ENCODE measurements at places on chromosomes 13 and 19.

- DNase-seq = no peak
These were observed 1703.6 kb downstream of the EFNB2 start for GRCh38 chr13:104831831-104832230.

DNA sequence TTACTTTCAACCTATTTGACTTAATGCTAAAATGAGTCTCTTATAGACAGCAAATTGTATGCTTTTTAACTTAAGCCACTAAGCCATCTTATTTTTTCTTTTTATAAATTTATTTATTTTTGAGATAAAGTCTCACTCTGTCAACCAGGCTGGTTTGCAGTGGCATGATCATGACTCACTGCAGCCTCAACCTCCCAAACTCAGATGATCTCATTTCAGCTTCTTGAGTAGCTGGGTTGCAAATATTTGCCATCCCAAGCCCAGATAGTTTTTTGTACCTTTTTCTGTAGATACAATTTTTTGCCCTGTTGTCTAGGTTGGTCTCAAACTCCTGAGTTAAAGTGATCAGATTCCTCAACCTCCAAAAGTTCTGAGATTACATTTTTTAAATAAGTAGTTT, 27.1 kb downstream of the ZNF714 start:
- no peak for DNase-seq

DNA sequence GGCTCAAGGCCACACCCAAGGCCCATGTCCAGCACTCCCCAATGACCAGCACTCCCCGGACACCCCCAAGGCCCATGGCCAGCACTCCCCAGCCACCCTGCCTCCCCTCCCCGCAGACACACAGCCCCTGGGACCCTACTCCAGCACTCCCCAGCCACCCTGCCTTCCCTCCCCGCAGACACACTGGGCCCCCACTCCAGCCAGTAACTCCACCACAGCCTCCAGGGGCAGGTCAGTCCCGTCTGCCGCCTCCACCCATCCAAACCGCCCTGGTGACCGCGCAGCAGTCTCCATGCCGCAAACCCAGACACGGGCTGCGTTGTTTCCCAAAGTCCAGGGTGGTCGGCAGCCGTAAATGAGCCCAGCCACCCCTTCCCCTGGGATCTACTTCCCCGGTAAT, 70.7 kb downstream of the SPACA7 start:
- no peak for DNase-seq

GRCh38 chr13:48210178-48210577, 22.8 kb upstream of the ITM2B start:
- no peak for DNase-seq

- DNase-seq = no peak
These were observed 16.3 kb downstream of the ONECUT3 start for GRCh38 chr19:1769645-1769985.

GRCh38 chr13:18936104-18936503, 245.5 kb downstream of the TUBA3C start:
- DNase-seq = no peak

DNA sequence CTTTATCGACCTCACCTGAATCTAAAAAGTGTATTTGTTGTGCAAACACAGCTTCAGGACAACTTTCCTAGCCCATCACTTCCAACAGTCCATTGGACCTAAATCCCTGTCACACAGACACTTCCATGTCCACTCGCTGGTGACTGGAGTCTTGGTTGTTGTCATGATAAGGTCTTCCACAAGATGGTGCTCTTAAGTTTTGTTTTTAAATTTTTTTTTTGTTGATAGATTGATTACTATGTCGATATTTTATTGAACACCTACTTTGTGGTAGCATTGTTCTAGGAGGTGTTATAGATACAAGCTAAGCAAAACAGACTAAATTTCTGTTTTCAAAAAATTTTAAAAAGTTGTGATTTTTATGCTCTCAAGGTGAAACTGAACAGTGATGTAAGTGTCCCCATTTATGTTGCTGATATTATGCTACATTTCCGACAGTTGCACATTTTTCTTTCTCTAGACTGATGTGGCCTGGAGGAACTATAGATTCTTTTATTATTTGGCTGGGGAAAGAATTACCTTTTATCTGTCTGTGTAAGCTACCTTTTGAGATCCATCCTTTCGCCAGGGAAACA, 8.1 kb upstream of the ERICH6B start:
- DNase-seq = peak; percentile 37

DNA sequence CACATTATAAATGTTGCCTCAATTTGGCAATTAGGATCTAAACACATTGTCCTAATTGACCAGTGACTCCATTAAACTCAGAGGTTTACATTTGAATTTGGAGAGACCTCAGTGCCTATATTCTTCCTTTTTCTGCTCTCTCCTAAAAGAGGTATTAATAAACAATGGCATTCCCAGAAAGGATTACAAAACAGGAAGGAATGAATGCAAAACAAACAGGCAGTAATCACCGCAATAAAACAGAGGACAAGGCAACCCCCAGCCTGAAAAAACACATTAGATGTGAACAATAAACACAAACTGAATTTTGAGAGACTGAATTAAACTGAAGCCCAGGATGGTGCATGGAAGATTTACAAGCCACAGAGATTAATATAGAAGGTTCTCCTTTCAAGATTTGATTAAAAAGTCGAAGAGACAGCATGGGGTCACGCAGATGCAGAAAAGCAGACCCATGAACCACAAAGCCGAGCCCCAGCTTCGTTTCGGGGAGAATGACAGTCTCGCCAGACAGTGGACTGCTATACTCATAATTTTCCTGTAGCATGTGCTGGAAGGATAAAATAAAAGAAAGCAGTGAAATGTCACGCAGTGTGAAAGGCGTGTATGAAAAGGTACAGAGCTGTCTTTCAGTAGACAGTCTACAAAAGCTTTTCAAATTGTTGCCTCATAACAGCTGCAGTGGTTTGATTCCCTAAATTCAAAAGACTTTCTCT, 503.0 kb downstream of the LIG4 start:
- no peak for DNase-seq

- peak; percentile 92 for DNase-seq
These were observed 1.0 kb downstream of the HIF3A start for GRCh38 chr19:46297700-46298478.

DNA sequence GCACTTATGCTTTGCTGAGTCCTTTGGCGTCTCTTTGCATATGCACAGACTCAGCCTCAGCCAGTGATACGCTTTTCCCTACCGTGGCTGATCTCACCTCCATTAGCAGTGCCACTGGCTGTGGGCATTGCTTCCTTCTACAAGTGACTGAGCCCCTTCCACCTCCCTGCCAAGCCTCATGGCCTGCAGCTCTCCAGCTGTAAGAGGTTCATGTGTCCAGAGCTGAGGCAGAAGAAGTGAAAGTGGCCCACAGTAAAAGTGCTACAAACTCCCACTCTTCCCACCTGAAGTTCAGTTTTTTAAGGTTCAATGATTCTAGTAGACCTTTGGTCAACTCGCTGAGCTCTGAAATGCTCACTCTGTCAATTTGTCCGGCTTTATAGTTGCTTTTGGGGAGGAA, 44.7 kb downstream of the SMARCA4 start:
- DNase-seq = no peak

DNA sequence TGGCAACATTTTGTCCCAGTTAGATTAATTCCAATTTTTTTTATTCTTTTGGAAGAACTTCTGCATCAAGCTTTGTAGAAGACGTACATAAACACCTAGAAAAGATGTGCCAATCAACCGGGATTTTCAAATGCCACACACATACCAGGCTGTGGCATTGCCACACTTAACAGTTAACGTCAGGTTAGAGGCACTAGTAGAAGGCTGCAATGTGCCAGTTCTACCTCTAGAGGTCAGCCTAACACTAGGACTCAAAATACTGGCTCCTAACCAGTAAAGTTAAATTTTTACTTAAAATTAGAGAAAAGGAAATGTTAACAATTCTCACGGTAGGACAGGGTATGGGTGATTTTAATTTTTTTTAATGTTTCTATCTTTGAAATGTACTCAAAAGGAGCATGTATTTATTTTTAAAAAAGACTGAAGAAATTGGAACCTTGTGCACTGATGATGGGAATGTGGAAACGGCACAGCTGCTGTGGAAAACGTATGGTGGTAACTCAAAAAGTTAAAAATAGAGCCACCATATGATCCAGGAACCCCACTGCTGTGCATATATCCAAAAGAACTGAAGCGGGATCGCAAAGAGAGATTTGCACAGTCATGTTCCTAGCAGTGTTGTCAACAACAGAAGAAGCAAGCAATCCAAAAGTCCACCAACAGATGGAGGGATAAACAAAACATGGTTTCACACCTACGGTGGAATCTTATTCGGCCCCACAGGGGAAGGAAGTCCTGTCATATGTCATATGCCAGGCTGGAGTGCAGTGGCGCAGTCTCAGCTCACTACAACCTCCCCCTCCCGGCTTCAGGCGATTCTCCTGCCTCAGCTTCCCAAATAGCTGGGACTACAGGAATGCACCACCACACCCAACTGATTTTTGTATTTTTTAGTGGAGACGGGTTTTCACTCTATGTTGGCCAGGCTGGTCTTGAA, 30.3 kb downstream of the CRYL1 start:
- peak; percentile 78 for DNase-seq

DNA sequence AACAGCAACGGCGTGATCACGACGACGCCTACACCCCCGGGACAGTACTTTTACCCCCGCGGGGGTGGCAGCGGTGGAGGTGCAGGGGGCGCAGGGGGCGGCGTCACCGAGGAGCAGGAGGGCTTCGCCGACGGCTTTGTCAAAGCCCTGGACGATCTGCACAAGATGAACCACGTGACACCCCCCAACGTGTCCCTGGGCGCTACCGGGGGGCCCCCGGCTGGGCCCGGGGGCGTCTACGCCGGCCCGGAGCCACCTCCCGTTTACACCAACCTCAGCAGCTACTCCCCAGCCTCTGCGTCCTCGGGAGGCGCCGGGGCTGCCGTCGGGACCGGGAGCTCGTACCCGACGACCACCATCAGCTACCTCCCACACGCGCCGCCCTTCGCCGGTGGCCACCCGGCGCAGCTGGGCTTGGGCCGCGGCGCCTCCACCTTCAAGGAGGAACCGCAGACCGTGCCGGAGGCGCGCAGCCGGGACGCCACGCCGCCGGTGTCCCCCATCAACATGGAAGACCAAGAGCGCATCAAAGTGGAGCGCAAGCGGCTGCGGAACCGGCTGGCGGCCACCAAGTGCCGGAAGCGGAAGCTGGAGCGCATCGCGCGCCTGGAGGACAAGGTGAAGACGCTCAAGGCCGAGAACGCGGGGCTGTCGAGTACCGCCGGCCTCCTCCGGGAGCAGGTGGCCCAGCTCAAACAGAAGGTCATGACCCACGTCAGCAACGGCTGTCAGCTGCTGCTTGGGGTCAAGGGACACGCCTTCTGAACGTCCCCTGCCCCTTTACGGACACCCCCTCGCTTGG, 966 bp downstream of the JUNB start:
- peak; percentile 74 for DNase-seq

DNA sequence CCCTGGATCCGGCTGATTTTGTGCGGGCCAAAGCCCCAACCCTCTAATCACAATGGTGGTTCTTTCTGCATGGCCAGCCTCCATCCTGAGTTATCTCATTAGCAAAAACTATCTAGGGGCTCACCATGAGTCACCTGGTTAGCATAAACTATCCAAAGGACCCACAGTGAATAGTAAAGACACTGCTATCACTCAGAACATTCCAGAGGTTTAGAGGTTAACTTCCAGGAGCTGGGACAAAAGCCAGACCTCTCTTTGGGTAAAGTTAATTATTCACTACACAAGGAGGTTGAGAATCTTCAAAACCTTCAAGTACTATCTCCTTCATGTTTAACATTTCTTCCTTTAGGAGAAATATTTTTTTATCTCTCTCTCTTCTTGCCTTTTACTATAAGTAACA, 18.8 kb upstream of the PPP5C start:
- no peak for DNase-seq

DNA sequence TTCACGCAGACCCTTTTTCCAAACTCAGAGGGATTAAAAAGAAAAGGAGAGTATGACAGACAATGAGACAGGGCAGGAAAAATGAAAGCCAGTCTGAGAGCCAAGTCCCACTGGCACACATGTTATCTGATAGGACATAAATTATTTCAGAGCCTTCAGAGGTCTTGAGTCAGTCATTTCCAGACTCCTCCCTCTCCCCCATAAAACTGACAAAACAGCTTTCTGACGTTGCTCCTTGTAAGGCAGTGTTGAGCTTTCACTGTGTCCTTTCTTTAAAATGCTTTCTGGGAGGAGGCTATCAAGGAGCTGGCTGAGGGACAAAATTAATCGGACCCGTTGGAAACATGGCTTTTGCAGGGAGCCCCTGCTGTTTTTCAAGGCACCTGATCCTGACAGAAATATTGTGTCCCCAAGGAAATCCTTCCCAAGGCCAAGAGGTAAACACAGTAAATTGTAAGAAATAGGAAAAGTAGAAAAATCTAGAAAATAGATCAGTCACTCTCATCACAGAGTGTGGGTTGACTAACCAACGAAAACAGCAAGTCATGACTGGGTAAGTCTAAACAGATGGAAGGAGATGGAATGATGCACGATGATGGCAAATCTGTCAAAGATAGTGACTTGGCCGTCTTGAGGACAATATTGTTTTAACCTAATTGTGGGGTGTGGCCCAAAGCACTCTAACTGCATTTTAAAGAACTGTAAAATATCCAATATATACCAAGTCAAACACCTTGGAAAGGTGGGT, 89.7 kb downstream of the DCT start:
- DNase-seq = peak; percentile 45

DNA sequence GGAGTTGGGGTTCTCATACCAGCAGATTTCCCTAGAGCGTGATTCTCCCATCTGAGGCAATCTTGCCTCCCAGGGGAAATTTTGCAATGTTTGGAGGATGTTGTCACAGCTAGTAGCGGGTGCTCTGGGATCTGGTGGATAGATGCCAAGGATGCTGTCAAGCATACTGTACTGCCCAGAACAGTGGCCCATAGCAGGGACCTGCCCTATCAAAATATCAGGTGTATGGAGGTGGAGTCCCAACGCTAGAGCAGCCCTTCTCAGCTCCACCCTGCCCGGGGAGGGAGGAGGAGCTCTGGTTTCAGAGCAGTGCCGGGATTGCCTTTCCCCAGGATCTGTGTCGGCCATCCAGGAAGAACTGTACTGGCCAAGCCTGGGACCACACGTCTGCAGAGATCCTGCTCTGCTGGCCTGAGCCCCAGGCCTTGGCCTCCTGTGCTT, 10.9 kb upstream of the QTRT1 start:
- peak; percentile 79 for DNase-seq

DNA sequence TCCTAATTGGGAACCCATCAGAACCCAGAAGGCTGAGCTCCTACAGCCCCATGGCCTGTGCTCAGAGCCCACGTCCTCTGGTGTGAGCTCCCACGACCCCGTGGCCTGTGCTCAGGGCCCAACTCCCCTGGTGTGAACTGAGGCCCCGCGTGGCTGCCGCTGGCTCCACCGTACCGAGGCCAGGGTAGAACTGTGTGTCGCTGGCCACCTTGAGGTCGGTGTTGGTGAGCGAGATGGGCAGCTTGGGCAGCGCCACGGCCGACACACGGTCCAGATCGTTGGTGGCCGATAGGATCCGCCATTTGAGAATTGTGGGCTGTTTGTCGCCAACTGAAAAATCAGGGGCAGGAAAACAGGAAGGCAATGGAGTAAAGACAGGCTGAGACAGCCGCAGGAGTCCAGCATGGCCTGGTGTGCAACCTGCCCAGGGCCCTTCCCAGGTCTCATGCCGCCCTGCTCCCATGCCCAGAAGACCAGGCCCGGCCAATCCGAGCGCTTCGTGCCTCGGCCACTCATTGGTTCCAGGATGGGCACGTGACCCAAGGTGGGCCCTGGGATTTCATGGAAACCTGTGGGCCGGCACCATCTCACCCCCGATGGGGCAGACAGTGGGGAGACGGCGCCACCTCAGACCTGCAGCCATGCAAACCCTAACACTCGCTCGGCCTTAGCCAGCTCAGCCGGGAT, 11.5 kb downstream of the MED16 start:
- no peak for DNase-seq

All from cardiac muscle cell (in vitro differentiated cells and primary cell).